ENCODE measurements at places on chromosomes 12 and 14.
A peak's percentile ranks its signal among the peaks of the same experiment; 100 is the strongest.

GRCh38 chr12:15268927-15269552, 47.8 kb upstream of the RERG start:
- no peak for DNase-seq

GRCh38 chr14:50823762-50824636, 7.0 kb downstream of the NIN start:
- DNase-seq = no peak

DNA sequence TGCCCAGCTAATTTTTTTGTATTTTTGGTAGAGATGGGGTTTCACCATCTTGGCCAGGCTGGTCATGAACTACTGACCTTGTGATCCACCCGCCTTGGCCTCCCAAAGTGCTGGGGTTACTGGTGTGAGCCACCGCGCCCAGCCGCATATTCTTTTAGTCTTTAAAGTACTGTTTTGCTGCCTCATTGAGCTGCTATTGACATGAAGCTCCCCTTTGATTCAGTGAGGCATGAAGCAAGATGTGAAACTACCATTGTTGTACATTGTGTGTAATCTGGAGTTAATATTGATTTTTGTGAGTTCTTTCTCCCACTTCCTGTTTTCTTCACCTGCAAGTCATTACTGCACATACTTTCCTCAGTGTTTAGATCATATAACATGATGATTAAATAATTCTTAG, 80.8 kb downstream of the MNAT1 start:
- DNase-seq = no peak

GRCh38 chr12:105561546-105562198, 231.2 kb downstream of the C12orf75 start:
- DNase-seq = no peak

GRCh38 chr14:65169351-65169750, 67.0 kb upstream of the MAX start:
- DNase-seq = no peak

DNA sequence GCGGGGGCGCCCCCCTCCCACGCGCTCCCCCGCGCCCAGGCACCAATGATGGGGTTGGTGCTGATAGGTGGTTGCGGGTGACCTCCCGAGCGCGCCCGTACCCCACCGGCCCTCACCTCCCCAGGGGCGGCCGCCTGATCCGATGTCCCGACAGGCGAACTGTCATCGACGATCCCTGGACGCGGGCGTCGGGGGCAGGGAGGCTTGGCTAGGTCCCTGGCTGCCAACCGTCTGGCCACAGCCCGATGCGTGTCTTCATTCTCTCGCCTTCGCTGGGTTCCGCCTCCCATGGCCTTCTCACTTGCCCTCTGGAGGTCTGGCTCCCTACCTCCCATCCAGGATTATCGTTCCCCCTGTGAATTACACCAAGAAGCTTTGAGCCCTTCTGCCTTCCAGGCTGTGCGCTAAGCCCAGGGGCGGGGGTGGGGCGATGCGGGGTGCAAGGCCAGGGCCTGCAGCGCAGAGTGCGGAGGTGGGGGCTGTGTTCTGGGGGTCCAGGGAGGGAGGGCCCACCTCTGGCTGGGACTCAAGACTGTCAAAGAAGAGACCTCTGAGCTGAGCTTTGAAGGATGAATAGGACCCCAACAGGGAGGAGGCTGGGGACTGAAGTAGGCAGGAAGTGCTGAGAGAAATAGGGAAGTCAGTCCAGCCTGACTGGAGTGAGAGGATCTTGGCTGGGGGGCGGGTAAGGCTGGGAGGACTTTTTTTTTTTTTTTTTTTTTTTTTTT, 7.7 kb upstream of the RACGAP1 start:
- DNase-seq = no peak

DNA sequence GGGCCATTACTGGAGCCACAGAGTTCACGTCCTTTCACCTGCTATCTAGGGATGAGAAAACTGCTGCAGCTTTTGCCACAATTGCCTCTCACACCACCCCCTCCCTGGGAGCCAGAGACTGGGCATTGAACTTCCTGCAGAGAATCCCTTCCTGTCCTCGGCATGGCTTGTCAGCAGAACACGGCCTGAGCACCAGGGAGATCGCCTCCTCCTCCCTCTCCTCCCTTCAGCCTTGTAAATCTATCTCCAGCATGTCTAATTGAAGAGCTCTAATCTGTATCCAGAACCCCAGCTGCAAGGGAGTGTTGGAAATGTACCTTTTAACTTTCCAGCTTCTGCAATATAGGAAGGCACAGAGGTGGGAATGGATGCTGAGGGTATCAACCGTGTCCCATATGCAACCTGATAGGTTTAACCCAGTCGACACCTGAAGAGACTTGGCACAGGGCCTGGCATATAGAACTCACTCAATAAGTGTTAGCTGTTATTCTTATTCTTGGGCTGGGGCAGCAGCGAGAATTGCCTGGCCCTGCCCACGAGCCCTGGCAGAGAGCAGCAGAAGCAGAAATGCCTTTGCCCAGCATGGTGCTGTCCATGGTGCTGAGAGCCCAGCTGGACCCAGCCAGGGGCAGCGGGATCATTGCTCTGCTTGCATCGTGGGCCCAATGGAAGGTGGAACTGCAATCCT, 26.8 kb downstream of the TMEM63C start:
- DNase-seq = peak; percentile 4

DNA sequence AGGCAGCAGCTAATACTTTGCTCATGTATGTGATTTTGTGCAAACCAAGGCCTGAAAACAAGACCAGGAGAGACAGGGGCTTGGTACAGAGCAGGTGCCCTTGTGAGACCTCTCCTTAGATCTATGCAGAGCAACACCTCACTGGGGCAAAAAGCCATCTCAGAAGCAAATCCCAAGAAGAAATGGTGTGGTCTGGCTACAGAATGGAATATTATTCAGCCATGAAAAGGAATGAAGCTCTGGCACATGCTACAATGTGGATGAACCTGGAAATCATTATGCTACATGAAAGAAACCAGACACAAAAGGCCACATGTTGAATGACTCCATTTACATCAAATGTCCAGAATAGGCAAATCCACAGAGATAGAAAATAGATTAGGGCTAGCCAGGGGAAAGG, 61.6 kb downstream of the KDM2B start:
- DNase-seq = no peak

DNA sequence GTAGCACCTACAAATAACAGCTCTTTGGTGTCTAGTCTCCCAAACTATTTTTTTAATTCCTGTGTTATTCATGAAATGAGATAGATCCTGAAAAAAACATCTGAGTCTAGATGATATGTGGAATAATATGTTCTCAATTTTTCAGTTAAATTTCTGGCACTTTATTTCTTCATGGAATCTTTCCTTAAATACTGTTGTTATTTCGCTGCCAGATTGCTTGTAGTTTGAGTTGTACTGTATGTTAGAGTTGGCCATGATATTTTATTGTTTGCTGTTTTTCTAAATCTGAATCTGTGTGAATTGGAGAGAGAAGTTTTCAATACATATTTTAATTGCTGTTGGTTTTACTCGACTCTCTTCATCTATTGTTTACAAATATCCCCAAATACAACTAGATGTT, 500.5 kb downstream of the EGLN3 start:
- DNase-seq = no peak

DNA sequence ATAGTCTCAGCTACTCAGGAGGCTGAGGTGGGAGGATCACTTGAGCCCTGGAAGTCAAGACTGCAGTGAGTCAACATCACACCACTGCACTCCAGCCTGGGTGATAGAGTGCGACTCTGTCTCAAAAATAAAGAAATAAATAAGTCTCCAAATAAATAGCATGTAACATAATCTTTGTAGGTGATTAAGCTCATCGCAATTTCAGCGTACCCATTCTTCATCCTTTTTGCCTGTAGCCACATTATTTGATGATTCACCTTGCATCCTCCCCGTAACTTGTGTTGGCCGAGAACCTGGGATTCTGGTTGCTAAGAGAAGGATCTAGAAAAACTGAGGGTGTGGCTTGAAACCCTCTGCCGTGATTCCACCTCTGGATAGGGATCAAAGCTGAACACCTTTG, 115.1 kb downstream of the GALC start:
- DNase-seq = no peak

DNA sequence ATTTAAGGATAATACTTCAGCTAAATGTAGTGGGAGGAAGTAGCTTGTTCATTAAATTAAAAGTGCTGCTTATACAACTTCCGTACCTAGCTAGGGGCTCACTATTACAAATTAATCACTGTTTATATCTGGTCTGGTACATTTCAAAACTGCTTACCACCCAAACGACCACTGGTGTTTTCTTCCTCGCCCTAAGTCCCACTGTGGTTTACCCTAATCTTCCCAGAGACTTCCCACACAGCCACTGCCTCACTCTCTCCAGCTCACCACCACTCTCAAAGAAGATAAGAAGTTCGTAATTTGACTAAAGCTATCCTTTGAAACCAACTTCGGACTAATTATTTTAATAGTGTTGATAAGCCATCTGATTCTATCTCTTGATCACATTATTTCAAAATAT, 62.6 kb downstream of the PLXNC1 start:
- no peak for DNase-seq

DNA sequence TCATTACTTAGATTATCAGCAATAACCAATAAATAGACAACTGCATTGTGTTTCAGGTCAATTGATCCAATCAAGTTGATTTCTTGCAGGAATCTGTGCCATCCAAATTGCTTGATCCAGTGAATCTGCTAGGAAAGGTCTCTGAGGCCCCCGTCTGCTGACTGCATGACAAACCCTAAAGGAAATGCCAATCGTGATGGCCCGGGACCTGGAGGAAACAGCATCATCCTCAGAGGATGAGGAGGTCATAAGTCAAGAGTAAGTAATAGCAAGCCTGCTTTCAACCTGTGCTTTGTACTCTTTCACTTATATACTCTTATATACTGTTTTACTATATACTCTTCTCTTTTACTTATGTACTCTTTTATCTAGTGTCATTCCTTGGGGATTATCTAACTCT, 1.9 kb downstream of the TTLL5 start:
- DNase-seq = no peak

DNA sequence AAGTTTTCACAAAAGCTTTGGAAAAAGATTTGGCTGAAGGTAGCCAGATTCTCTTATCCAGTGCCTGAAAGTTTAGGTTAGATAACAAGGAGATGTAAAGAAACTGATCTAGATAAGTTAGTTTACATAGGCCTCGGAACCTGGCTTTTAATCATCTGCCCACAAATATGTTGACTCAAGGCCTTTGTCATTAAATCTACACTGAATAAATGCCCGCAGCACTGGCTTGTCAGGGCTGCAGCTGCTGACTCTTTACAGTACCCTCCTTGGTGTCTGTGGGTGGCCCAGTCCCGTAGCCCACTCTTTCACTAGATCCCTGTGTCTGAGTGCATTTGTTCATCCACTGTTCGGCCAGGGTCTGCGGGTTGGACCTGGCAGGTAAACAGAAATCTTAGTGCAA, 58.0 kb downstream of the TMEM116 start:
- no peak for DNase-seq

DNA sequence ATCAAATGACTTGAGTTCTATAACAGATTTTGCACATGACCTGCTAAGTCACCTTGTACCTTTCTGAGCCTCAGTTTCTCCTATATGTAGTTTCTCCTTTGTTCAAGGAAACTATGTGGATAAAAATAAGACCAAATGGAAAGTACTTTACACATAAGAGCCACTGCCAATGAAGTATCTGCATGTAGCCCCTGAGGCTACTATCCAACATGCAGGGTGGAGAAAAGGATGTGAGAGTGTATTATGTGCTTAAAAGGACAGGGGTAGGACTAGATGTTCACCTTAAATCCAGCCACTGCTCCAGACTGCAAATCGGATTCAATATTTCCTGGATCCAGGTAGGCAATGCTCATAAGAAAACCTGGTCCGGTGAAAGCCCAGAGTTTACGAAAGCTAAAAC, 21.2 kb downstream of the SLC11A2 start:
- DNase-seq = no peak

DNA sequence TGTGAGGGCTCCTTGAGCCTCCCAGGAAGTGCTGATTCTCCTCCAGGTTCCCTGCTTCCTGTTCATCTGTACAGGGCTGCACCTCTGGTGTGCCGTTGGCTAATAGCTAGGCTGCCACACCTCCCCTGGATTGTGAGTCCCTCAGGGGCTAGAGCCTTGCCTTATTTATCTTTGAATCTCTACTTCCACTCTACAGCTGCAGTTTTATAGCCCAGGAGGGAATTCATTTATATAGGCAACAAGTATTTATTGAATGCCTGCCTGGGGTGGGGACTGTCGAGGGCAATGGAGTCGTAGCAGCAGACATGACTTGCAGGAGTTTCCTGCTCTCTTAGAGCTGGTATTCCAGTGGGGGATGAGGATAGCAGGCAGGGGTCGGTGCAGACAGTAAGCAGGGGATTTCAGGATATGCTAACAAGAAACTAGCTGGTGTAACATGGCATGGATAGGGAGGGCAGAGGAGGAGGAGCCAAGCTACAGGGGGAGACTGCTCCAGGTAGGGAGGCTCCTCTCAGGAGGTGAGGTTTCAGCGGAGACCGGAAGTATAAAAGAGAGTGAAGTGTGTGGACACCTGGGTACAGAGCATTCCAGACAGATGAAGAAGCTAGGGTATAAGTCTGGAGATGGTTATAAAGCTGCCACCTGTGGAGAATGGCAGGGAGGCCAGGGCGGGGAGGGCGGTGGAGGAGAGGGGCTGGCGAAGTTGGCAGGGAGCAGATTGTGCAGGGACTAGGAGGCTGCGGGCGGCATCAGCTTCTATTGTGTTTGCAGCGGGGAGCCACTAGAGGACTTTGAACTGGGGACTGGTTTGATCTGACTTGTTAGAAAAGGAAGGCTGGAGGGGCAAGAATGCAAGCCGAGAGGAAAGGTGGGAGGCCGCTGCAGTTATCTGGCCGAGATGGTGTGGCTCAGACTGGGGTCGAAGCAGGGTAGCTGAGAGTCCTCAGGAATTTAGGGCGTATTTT, 17.2 kb downstream of the USP30 start:
- DNase-seq = no peak

DNA sequence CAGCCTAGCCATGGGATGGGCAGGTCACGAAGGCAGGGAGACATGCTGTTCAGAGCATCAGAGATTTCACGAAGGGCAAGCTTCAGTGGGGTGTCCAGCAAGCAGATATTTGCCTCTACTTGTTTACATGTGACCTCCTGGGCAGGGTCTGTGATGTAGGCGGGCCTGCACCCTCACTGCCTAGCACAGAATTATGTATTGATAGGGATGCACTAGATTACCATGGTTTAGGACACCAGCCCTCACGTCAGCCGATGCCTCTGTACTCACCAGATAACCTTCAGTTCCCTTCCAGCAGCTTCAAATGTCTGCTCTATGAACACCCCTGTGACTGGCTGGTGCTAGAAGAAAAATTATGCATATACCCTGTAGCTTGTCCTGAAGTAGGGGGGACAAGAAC, 5.1 kb upstream of the EIF5 start:
- DNase-seq = no peak

- no peak for DNase-seq
Measured at GRCh38 chr14:23112359-23113178, 6.5 kb downstream of the CEBPE start.

DNA sequence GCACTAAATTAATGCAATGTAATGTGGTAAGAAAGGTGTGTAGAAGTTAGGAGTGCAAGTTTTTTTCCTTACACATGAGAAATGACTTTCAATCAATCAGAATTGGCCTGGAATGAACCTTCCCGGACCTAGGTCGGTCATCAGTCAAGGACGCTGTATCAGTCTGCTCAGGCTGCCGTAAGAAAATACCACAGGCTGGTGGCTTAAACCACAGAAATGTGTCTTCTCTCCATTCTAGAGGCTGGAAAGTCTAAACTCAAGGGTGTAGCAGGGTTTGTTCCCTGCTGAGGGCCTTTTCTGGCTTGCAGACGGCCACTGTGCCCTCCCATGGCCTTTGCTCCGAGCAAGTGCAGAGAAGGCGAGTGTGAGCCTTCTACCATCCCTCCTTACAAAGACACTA, 86.6 kb upstream of the DYNC1H1 start:
- DNase-seq = no peak

GRCh38 chr12:106769078-106769477, 5.4 kb upstream of the RIC8B start:
- DNase-seq = no peak

- DNase-seq = no peak
Measured at GRCh38 chr12:62748941-62749468, 185.9 kb downstream of the PPM1H start.

Data from stimulated activated CD4-positive, alpha-beta T cell treated with anti-CD3 and anti-CD28 coated beads, TNF-alpha, amount 100 ng/mL, for 4 hours (primary cell).